ENCODE measurements at places on chromosomes 13 and 19.
A peak's percentile ranks its signal among the peaks of the same experiment; 100 is the strongest.

GRCh38 chr19:33445442-33446329 lies 72.2 kb downstream of the CEBPG start:
- no peak for DNase-seq

- no peak for DNase-seq
Observed at GRCh38 chr19:5093297-5093928, 124.5 kb downstream of the KDM4B start.

- no peak for DNase-seq
Observed at GRCh38 chr13:70237131-70237530, 128.9 kb upstream of the KLHL1 start.

GRCh38 chr19:38953677-38954076 lies 21.9 kb downstream of the FBXO17 start:
- DNase-seq: no peak

DNA sequence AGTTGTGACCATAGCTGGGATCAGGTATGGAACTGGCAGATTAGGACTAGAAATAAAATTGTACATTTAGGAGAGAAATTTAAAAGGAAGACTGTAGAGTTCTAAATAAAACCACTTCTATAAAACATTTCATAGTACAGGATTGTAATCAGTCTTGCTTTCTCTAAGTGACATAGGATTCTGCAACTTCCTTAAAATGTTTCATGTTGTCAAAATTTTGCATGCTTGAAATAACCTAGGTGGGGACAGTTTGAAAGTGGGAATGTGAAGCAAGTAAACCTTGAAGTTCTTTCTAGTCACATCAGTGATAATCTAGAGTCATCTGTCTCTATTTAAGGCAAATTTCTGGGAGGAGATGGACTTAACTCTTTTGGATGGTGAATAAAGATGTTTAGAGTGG lies 6.7 kb downstream of the TM9SF2 start:
- DNase-seq: no peak

- no peak for DNase-seq
Observed at GRCh38 chr19:41551212-41551610, 24.8 kb upstream of the CEACAM21 start.

- no peak for DNase-seq
Observed at GRCh38 chr19:10686661-10687517, 14.3 kb upstream of the QTRT1 start.

GRCh38 chr19:54420383-54421168 lies 5.3 kb downstream of the TTYH1 start:
- no peak for DNase-seq

DNA sequence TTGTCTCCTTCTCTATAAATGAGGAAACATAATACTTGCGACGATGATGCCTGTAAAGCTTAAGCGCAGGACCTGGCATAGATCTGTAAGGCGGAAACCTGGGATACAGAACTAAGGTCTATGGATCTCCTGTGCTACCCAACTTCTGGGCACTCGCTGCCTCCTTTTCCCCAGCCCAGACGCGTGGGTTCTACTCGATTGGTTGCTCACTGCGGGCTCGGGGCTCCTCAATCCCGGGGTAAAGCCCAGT lies 615 bp upstream of the PSMC4 start:
- peak; percentile 60 for DNase-seq

GRCh38 chr19:30686176-30686820 lies 314.1 kb downstream of the ZNF536 start:
- DNase-seq: no peak

DNA sequence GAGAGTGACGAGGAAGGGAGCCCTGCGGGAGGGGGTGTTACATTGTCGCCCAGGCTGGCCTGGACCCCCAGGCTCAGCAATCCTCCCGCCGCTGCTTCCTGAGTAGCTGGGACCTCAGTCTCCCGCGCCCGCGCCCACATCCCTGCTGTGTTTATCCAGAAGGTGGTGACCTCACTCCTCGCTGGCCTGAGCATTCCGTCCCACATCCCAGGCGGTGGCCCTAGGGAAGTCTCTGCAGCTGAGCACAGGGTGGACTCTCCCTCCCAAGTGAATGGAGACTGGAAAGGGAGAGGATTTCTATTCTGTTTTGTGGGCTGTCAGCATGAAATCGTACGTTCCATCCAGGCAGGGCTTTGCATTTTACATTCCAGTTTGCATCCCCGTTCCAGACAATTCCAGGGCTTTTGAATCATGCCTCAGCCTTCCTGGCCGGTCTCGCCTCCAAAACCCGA lies 401 bp upstream of the ZNF765 start:
- no peak for DNase-seq

- DNase-seq: no peak
Observed at GRCh38 chr13:28637714-28638355, 21.1 kb upstream of the POMP start.

GRCh38 chr13:48660361-48661076 lies 6.8 kb downstream of the CYSLTR2 start:
- no peak for DNase-seq

GRCh38 chr13:25901460-25902376 lies 150.1 kb downstream of the SHISA2 start:
- DNase-seq: no peak

Data from NCI-H1105 treated with DMSO at 0.1 percent for 48 hours (cell line).